ENCODE measurements at places on chromosomes 4 and X.

- DNase-seq, result no peak
Measured at GRCh38 chrX:17547658-17548057, 172.7 kb downstream of the NHS start.

GRCh38 chrX:21993265-21993664, 38.9 kb upstream of the PHEX start:
- DNase-seq, result no peak

DNA sequence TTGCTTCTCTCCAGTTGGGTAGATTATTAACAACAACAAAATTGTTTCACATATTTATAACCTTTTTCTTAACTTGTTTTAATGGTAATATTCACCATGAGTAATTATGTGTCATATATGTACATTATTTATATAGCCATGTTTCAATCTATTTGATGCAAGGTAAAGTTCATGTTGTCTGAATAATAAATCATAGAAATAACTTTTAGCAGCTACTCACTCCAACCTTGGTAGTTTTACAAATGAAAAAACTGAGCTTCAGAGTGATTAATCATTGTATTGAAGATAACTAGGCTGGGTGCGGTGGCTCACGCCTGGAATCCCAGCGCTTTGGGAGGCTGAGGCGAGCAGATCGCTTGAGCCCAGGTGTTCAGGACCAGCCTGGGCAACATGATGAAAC, 46.0 kb downstream of the TMA16 start:
- no peak for DNase-seq

DNA sequence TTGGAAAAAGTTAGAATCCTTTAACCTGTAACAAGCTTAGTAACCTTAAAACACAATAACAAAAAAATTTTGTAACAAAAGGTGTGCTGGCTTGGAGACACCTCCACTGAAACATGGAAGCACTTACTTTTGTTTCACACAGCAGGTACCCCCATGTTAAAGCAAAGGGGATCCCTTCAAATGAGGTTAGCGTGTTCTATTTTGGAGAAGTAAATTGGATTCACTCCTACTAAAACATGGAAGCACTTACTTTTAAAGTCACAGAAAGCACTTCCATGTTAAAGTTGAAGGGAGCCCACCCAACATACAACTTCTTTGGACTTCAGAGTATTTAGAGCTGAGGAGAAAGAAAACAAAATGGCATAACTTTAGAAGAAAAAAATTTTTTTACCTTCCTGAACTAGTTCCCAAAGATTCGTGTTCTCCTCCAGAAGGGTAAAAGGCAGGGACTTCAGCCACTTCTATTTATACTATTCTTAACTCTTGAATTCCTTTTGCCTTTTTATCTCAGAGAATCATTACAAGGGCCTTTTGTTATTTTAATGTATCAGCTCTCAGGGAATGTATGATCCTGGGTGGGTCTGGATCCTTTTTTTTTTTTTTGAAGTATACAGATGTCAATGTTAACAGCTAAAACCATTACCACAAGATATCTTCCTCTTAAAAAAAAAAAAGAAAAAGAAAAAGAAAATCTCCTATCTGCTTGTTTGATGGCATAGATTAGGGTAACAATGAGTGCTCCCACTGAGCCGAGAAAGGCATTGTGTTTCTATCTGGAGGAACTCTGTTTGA, 11.5 kb downstream of the LARP7 start:
- DNase-seq, result no peak

GRCh38 chrX:15215366-15215765, 54.5 kb downstream of the ASB9 start:
- no peak for DNase-seq

- no peak for DNase-seq
Measured at GRCh38 chrX:121146059-121146628, 98.7 kb downstream of the GLUD2 start.

DNA sequence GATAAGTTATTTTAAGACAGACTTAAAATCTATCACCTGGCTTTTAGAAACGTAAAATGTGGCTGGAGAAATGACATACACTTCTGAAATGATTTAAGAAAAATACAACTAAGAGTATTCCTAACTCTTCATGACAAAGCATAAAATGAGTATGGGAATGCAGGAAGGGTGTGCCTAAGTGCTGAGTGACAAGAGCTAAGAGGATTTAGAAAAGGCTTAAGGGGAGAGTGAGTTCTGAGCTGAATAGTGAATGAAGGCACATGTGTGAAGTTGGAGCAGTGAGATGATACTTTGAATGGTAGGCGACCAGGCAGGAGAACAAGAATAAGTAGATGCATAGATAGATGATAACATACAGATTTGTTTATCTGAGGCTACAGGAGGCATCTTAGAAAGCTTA, 458.3 kb upstream of the TENM3 start:
- DNase-seq, result no peak

GRCh38 chrX:153494541-153495361, at the start of gene BGN:
Gene BGN (plus strand): TSS chrX:153494980. CDS start chrX:153504632, 9,652 bp downstream.
- DNase-seq, result no peak
